ENCODE measurements at places on chromosomes 5 and 9. TPM values are rescaled to one million over a fixed set of nuclear protein-coding genes. Genes with fewer than 3 reads are reported as not detected.

ISL1 gene
- 2.7 TPM for total RNA-seq

GRCh38 chr5:154829181-154829588 is 21.2 kb downstream of the FAXDC2 start:
- H3K27me3 ChIP-seq = no peaks in the 10 kb centered on the region
- H3K4me1 ChIP-seq = no peaks in the 10 kb centered on the region
- H3K4me3 ChIP-seq = no peak overlapping the region
- no peak overlapping the region for H3K27ac ChIP-seq

DNA sequence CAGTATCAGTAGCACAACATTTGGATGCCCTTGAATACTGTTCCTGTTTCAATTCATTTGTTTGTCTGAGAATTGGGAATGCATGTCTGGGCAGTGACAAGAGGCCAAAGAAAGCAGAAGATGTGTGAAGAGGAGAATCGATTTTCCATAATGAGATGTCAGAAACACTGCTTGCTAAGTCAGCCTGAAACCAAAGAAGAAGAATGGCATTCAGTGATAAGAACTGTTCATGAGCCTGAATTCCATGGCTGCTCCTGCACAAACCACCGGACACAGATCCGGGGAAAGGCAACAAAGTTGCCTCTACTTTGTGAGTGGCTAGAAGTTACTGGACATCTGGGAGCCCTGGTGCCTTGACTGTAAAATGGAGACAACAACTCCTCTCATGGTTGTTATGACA is 207.2 kb upstream of the RASEF start:
- no peak overlapping the region for H3K27ac ChIP-seq
- no peaks in the 10 kb centered on the region for H3K27me3 ChIP-seq
- DNase-seq = no peak
- no peaks in the 10 kb centered on the region for H3K4me1 ChIP-seq
- no peak overlapping the region for H3K4me3 ChIP-seq

NKD2 gene
- not detected for total RNA-seq

GRCh38 chr5:96260009-96260408 is 173.0 kb downstream of the PCSK1 start:
- H3K27me3 ChIP-seq = no peaks in the 10 kb centered on the region
- no peak overlapping the region for H3K27ac ChIP-seq
- H3K4me1 ChIP-seq = no peaks in the 10 kb centered on the region

GRCh38 chr9:94903961-94904421 is 177.5 kb downstream of the AOPEP start:
- no peaks in the 10 kb centered on the region for H3K27me3 ChIP-seq
- H3K27ac ChIP-seq = peak overlapping the region; percentile 12
- no peak for DNase-seq
- H3K4me1 ChIP-seq = no peaks in the 10 kb centered on the region
- H3K36me3 ChIP-seq = no peaks in the 10 kb centered on the region

SPATA31C1 gene
- total RNA-seq = not detected

DNA sequence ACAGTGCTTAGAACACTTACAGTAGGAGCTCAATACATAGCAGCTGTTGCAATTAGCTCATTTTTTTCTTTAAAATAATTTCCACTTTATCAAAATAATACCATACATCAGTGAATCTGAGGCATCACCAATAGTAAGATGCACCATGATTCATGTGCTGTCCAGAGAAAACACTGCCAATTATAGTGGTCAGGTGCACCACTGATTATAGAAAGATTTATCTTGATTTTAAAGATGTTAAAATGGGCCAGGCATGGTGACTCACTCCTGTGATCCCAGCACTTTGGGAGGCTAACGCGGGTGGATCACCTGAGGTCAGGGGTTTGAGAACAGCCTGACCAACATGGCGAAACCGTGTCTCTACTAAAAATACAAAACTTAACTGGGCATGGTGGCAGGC is 39.4 kb downstream of the NAIF1 start:
- no peaks in the 10 kb centered on the region for H3K36me3 ChIP-seq
- H3K27ac ChIP-seq = no peak overlapping the region
- H3K27me3 ChIP-seq = no peaks in the 10 kb centered on the region
- H3K4me1 ChIP-seq = no peaks in the 10 kb centered on the region
- H3K4me3 ChIP-seq = no peak overlapping the region

GRCh38 chr9:114561771-114562170 is 25.8 kb upstream of the ATP6V1G1 start:
- no peak for DNase-seq
- H3K27me3 ChIP-seq = no peaks in the 10 kb centered on the region
- no peaks in the 10 kb centered on the region for H3K36me3 ChIP-seq

- H3K27me3 ChIP-seq = no peaks in the 10 kb centered on the region
- H3K4me1 ChIP-seq = peaks cover 41% of the 10 kb centered on the region
- peak overlapping the region; percentile 22 for H3K27ac ChIP-seq
- DNase-seq = no peak
- no peaks in the 10 kb centered on the region for H3K36me3 ChIP-seq
Observed at GRCh38 chr9:91902475-91903125, 47.4 kb downstream of the ROR2 start.

HMMR gene
- total RNA-seq = not detected

ADAMTS19 gene
- total RNA-seq = 132 TPM

- no peak for DNase-seq
- no peak overlapping the region for H3K4me3 ChIP-seq
- no peak overlapping the region for H3K27ac ChIP-seq
- H3K27me3 ChIP-seq = no peaks in the 10 kb centered on the region
- no peaks in the 10 kb centered on the region for H3K4me1 ChIP-seq
Observed at GRCh38 chr5:426392-426976, 16.5 kb upstream of the EXOC3 start.

TMC1 gene
- total RNA-seq = under 0.01 TPM

DNA sequence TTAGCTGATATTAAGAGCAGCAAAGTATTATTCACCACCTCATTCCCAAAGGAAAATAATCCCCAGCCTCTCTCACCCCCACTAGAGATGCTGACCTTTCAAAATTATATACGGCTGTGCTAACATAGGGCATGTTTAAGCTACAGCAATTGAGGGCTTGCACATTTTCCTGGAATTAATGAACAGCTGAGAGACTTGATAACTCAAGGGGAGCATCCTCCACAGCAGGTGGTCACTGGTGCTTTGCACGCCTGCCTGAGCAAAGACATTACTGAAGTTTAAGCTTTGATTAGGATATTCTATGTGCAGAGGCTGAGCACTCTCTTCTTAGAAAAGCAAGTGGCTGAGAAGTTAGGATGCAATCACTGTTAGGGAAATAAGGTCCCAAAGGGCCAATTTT is 230.9 kb downstream of the FAM114A2 start:
- no peak overlapping the region for H3K27ac ChIP-seq
- H3K36me3 ChIP-seq = no peaks in the 10 kb centered on the region
- no peak overlapping the region for H3K4me3 ChIP-seq
- H3K27me3 ChIP-seq = no peaks in the 10 kb centered on the region
- DNase-seq = no peak
- no peaks in the 10 kb centered on the region for H3K4me1 ChIP-seq

GRCh38 chr5:179154346-179154990 is 94.3 kb downstream of the ZNF354C start:
- no peak for DNase-seq
- H3K36me3 ChIP-seq = no peaks in the 10 kb centered on the region
- no peak overlapping the region for H3K4me3 ChIP-seq
- no peaks in the 10 kb centered on the region for H3K4me1 ChIP-seq
- H3K27me3 ChIP-seq = no peaks in the 10 kb centered on the region

GRCh38 chr5:113770648-113771047 is 257.2 kb downstream of the YTHDC2 start:
- no peaks in the 10 kb centered on the region for H3K36me3 ChIP-seq
- H3K27me3 ChIP-seq = no peaks in the 10 kb centered on the region
- H3K4me1 ChIP-seq = no peaks in the 10 kb centered on the region
- H3K4me3 ChIP-seq = no peak overlapping the region
- no peak for DNase-seq
- H3K27ac ChIP-seq = no peak overlapping the region

- H3K27ac ChIP-seq = no peak overlapping the region
- no peak for DNase-seq
- H3K4me1 ChIP-seq = no peaks in the 10 kb centered on the region
- H3K36me3 ChIP-seq = no peaks in the 10 kb centered on the region
- no peaks in the 10 kb centered on the region for H3K27me3 ChIP-seq
- H3K4me3 ChIP-seq = no peak overlapping the region
Observed at GRCh38 chr9:71636143-71636839, 132.0 kb downstream of the CEMIP2 start.

- no peaks in the 10 kb centered on the region for H3K4me1 ChIP-seq
- H3K4me3 ChIP-seq = no peak overlapping the region
- H3K27ac ChIP-seq = no peak overlapping the region
- H3K27me3 ChIP-seq = no peaks in the 10 kb centered on the region
- H3K36me3 ChIP-seq = no peaks in the 10 kb centered on the region
Observed at GRCh38 chr5:178150977-178151734, 2.5 kb downstream of the NHP2 start.

GRCh38 chr5:53426878-53427277 is 53.6 kb upstream of the FST start:
- H3K4me1 ChIP-seq = no peaks in the 10 kb centered on the region
- no peak for DNase-seq
- H3K27me3 ChIP-seq = no peaks in the 10 kb centered on the region
- H3K4me3 ChIP-seq = no peak overlapping the region

IL7R gene
- 1.3 TPM for total RNA-seq

DNA sequence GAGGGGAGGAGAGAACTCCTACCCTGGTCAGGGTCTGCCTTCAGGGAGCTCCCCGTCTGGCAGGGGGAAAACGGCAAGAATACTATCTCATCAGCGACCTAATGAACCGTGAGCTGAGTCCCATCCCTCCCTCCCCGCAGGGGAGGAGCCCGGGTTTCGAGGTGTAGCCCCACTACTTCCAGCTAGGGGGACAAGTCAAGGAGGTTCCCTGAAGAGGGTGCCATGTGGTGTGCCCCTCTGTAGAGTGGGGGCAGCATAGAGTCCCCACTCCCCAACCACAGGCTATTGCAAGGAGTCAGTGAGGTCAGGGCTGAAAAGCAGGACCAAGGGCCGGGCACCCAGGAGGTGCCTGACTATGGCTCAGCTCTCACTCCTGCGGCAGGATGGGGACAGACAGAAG is 50.9 kb upstream of the RXRA start:
- no peaks in the 10 kb centered on the region for H3K36me3 ChIP-seq
- H3K4me3 ChIP-seq = no peak overlapping the region
- H3K27ac ChIP-seq = no peak overlapping the region
- DNase-seq = no peak
- H3K27me3 ChIP-seq = no peaks in the 10 kb centered on the region
- H3K4me1 ChIP-seq = no peaks in the 10 kb centered on the region

DNA sequence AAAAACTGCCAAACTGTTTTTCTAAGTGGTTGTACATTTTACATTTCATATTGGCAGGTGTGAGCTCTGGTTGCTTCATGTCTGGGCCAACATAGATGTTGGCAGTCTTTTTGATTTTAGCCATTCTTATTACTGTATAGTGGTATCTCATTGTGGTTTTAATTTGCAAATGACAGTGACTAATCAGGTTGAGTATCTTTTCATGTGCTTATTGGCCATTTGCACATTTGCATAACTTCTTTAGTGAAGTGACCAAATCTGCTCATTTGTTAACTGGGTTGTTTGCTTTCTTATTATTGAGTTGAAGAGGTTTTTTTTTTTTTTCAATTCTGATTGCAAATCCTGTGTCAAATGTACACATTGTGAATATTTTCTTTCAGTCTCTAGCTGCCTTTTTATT is 36.9 kb upstream of the MSX2 start:
- no peaks in the 10 kb centered on the region for H3K36me3 ChIP-seq
- H3K4me3 ChIP-seq = no peak overlapping the region
- H3K27ac ChIP-seq = no peak overlapping the region

GRCh38 chr5:148849461-148849860 is 23.1 kb downstream of the ADRB2 start:
- H3K4me3 ChIP-seq = no peak overlapping the region
- H3K27me3 ChIP-seq = no peaks in the 10 kb centered on the region
- no peaks in the 10 kb centered on the region for H3K36me3 ChIP-seq
- no peaks in the 10 kb centered on the region for H3K4me1 ChIP-seq

CYSRT1 gene
- total RNA-seq = not detected

SMIM33 gene
- total RNA-seq = not detected

GRCh38 chr9:78326564-78326963 is 29.6 kb downstream of the PSAT1 start:
- H3K4me3 ChIP-seq = no peak overlapping the region
- no peak overlapping the region for H3K27ac ChIP-seq
- DNase-seq = no peak
- no peaks in the 10 kb centered on the region for H3K4me1 ChIP-seq

- no peaks in the 10 kb centered on the region for H3K27me3 ChIP-seq
- DNase-seq = no peak
- no peak overlapping the region for H3K4me3 ChIP-seq
- no peak overlapping the region for H3K27ac ChIP-seq
- peaks cover 2% of the 10 kb centered on the region for H3K4me1 ChIP-seq
Observed at GRCh38 chr9:87708986-87709728, 16.8 kb upstream of the CTSL start.

- no peaks in the 10 kb centered on the region for H3K4me1 ChIP-seq
- H3K36me3 ChIP-seq = no peaks in the 10 kb centered on the region
- H3K27me3 ChIP-seq = no peaks in the 10 kb centered on the region
- no peak overlapping the region for H3K27ac ChIP-seq
Observed at GRCh38 chr5:148805326-148806290, 20.8 kb upstream of the ADRB2 start.

DNA sequence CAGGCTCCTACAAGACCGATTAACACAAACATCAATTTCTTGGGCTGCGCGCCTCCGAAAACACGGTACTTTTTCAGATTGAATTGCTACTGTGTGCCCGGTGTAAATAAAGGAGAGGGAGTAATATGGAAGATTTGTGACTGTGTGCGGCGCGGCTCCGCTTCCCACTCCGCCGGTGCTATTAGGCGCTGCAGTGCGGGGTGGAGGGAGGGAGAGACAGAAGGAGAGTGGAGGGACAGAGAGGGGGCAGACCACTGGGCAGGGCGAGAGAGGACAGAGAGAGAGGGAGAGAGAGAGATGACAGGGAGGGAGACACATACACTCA is 24.7 kb upstream of the RNU6ATAC start:
- H3K36me3 ChIP-seq = no peaks in the 10 kb centered on the region
- no peak overlapping the region for H3K4me3 ChIP-seq
- H3K4me1 ChIP-seq = peaks cover 8% of the 10 kb centered on the region
- no peaks in the 10 kb centered on the region for H3K27me3 ChIP-seq

ACTL7A gene
- total RNA-seq = not detected

GMCL2 gene
- total RNA-seq = not detected

DNA sequence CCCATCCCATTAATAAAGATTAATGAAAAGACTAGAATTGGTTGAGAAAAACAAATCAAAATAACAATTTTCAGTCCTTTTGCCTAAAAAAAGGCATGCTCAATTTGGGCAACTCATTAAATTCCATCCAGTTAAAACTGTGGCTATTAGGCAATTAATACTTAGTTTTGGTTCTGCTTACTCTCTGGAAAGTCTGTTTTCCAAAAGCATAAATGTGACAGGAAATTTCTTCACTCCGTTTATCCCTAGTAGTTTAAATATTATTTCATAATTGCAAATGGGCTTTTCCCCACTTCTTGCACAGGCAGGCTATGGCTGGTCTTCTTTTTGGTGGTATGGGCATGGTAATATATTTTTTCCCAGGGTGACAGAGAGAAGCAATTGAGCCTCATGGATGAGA is 373.3 kb upstream of the KLF4 start:
- no peak for DNase-seq
- no peaks in the 10 kb centered on the region for H3K4me1 ChIP-seq
- no peaks in the 10 kb centered on the region for H3K36me3 ChIP-seq

GRCh38 chr9:87581513-87581912 is 83.8 kb downstream of the DAPK1 start:
- peak; percentile 34 for DNase-seq
- peaks cover 17% of the 10 kb centered on the region for H3K4me1 ChIP-seq
- no peak overlapping the region for H3K4me3 ChIP-seq
- peak overlapping the region; percentile 44 for H3K27ac ChIP-seq

CORO2A gene
- 4.4 TPM for total RNA-seq

GRCh38 chr9:8895861-8896224 is 1096.3 kb upstream of the DMAC1 start:
- no peak overlapping the region for H3K4me3 ChIP-seq
- no peaks in the 10 kb centered on the region for H3K4me1 ChIP-seq
- H3K36me3 ChIP-seq = no peaks in the 10 kb centered on the region
- no peaks in the 10 kb centered on the region for H3K27me3 ChIP-seq
- no peak for DNase-seq

FGF1 gene
- total RNA-seq = not detected
